ENCODE measurements at places on chromosomes 16 and 17.

- DNase-seq, result no peak
These were observed 8.3 kb upstream of the HEATR6 start for GRCh38 chr17:60086818-60087591.

- no peak for DNase-seq
These were observed 7.8 kb upstream of the TFAP4 start for GRCh38 chr16:4280625-4281024.

GRCh38 chr17:68498479-68499326, 13.5 kb upstream of the PRKAR1A start:
- DNase-seq, result no peak

GRCh38 chr17:72165867-72166439, 45.1 kb downstream of the SOX9 start:
- DNase-seq, result no peak

- DNase-seq, result peak; percentile 19
These were observed 2.9 kb downstream of the SMPD3 start for GRCh38 chr16:68445458-68445857.
